Epithelial cell of esophagus (primary cell): ENCODE measurements at places on chromosomes 7 and 10.

DNA sequence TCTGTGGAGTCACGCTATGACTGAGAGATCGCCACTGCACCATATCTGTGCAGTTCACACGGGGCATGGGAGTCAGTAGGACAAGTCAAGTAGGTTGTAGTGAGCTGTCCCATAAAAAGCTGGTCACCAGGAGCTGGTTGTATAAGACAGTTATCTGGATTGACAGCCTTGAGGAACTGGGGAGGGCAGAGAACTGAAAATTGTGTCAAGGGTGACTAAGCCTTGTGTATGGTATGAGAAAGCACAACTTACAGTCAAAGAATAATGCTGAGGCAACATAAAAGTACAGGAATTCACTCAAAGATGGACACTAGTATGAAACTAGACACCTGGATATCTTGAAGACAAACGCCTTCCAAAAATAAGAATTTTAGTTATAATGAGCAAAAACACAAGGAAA, 564.9 kb downstream of the POM121L12 start:
- DNase-seq = peak; percentile 63

DNA sequence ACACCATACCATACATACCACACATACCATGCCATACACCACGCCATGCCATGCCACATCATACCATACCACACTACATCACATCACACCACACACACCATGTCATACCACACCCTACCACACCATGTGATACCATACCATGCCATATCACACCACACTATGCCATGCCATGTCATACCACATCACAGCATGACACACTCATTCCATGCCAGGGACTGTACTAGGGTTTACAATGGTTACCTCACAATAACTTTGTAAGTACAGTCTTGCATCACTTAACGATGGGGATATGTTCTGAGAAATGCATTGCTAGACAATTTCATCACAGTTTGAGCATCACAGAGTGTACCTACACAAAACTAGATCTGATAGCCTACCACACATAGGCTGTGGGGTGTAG, 14.5 kb downstream of the PYROXD2 start:
- peak; percentile 39 for DNase-seq

DNA sequence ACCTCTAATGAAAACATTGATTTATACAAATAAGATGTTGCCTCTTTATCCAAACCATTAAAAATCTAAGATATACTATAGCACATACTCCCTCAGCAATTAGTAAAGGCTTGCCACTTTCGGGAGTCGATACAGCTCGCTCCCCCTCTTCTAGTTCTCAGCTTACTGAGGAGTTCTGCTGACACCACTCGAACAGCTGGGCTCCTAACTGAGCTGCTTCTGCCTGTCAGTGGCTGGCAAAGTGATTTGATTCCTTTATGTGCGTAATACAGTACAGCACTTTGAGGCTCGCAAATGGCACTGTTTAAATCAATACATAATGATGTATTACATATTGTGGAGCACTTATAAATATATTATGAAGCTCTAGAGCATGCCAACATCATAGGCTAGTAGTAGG, 241.8 kb downstream of the CREB5 start:
- no peak for DNase-seq

DNA sequence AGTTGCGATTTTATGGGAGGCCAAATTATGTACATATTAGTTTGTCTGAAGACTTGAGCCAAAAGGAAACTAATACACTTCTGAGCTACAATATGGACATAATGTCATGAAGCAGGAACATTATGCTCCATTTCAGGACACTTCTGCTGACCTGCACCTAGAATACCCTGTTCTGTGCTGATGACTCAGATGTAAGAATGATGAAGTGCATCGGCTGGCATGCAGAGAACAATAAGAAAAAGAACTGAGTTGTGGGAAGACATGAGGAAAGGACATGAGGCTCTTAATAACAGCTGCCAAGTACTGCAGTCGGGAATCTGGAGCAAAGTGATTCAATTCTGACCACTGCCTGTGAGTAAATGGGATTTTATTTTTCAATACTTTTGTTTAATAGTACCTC, 192.9 kb upstream of the VSTM2A start:
- DNase-seq = peak; percentile 87

GRCh38 chr10:15335508-15335907, 35.6 kb downstream of the FAM171A1 start:
- no peak for DNase-seq

DNA sequence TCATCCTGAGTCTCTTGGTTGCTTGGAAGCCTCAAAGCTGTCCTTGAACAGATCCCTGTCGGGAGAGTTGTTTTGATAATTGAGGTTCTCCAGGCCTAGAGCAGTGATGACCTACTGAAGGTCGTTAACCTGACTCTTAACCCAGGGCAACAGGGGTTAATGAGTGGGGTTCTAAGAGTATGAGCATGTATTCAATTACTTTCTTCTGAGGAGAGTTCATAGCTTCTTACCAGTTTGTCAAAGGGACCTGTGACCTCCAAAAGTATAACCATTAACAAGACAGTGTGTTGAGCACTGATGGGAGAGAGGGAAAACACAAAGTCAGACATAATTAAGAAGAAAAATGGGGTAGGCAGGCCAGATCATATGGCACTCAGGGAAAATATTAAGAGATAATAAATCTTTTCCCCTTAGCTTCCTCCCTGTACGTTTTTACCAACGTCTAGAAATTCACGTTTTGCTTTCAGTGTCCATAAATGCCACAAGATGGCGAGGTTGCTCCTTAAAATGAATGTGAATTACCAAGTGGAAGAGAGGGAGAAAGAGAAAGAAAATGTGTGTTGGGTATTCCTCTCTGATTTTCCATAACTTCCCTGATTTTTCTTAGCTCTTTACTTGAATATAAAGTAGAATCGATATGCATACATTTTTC, 97.6 kb downstream of the SUGCT start:
- DNase-seq = peak; percentile 61

- DNase-seq = peak; percentile 68
Measured at GRCh38 chr7:77887567-77887966, 89.0 kb downstream of the PHTF2 start.

- DNase-seq = no peak
Measured at GRCh38 chr7:134500406-134500805, 27.0 kb upstream of the AKR1B10 start.

DNA sequence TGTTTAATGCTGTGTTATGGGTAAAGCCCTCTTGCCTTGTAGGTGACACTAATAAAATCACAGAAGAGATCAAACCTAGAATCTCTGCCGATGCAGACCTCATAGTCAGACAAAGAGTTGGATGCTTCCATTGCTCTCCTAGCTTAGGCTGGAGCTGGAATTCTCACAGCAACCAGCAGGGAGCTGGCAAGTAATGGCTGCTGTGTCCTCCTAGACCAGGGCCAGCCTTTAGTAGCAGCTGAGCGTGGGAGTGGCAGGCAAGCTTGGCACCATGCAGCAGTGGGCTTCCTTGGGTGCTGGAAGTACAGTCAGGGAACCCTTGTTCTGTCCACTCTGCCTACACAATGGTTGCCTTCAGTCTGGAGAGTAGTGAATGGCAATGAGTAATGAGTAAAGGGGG, 598.3 kb upstream of the GALNT17 start:
- no peak for DNase-seq

- no peak for DNase-seq
Measured at GRCh38 chr7:1748839-1749173, 78.7 kb downstream of the ELFN1 start.

- DNase-seq = no peak
Measured at GRCh38 chr10:110379831-110380230, 75.1 kb upstream of the SMNDC1 start.

GRCh38 chr10:101602761-101603398, 14.8 kb downstream of the DPCD start:
- DNase-seq = peak; percentile 64

GRCh38 chr7:85866540-85866939, 679.7 kb upstream of the SEMA3D start:
- DNase-seq = no peak

- no peak for DNase-seq
Measured at GRCh38 chr10:4405828-4406227, 420.2 kb upstream of the AKR1E2 start.

GRCh38 chr7:43960933-43961332, 34.7 kb downstream of the UBE2D4 start:
- DNase-seq = no peak

GRCh38 chr10:44258019-44258418, 126.9 kb downstream of the CXCL12 start:
- DNase-seq = no peak

- no peak for DNase-seq
Measured at GRCh38 chr7:40282858-40283257, 148.1 kb downstream of the SUGCT start.

GRCh38 chr7:47670729-47671128, 88.8 kb upstream of the TNS3 start:
- no peak for DNase-seq

GRCh38 chr7:140304191-140304799, 94.0 kb downstream of the SLC37A3 start:
- peak; percentile 35 for DNase-seq

DNA sequence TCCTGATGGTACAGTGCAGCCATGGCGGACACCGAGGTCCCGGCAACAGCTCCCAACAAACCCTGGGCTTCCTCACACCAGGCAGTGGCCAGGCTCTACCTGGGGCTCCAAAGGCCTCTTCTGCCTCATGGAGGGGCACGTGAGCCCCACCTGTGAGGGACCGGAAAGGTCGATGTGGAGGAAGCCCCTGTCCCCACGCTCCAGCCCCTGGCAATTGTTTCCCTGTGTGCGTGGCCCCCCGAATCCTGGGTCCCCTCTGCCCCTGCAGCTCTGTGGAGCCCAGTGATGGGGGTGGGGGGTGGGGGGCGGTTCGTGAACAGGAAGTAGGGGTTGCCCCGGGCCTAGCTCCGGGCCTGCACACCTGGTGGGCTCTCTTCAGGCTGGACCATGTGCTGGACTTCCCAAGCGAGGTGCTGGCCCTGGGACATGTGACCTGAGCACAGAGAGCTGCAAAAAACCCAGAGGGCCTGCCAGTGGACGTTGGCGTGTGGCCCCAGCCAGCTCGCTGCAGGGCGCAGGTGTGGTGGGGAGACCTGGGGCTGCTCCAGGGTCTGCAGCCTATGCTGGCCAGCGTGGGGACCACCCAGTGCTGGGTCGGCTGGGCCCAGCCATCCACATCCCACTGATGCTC, 72.6 kb downstream of the INPP5A start:
- no peak for DNase-seq

- DNase-seq = no peak
Measured at GRCh38 chr7:97002555-97003261, 2.6 kb upstream of the DLX6 start.

DNA sequence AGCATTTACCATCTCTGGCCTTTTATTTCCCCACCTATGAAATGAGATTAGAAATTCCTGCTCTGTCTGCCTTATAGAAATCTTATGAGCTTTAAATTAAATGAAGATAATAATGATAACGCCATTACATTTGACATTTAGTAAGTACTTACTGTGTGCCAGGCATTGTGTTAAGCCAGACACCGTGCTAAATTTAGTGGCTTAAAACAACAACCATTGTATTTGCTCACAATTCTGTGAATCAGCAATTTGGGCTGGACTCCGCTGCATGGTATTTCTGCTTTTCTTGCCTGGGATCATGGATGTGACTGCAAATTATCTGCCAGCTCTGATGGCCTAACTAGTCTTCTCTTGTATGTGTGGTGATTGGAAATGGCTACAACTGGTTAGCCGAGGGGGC, 56.4 kb upstream of the CCDC6 start:
- DNase-seq = no peak

- DNase-seq = no peak
Measured at GRCh38 chr7:128894101-128894440, 16.4 kb downstream of the KCP start.

GRCh38 chr10:61784354-61785133, 117.0 kb upstream of the ARID5B start:
- no peak for DNase-seq

DNA sequence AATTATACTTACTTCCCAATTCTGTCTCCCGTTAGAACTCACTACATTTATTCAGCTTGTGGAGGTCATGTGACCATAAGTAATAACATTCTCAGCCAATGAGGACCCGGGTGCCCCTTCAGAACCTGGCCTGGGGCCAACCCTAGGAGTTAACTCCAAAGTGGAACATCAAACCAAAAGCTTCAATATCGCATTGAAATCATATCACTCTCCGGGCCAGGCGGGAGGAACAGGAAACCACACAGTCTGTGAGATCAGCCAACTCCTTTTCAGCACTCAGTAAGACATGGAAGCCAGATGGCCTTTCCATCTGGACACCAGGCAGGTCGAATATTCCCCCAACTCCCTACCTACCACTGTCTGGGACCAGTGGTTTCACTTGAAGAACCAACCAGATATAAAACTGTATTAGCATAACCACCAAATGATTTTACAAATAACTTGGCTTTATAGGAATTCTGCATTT, 5.5 kb downstream of the CREB3L2 start:
- DNase-seq = no peak

DNA sequence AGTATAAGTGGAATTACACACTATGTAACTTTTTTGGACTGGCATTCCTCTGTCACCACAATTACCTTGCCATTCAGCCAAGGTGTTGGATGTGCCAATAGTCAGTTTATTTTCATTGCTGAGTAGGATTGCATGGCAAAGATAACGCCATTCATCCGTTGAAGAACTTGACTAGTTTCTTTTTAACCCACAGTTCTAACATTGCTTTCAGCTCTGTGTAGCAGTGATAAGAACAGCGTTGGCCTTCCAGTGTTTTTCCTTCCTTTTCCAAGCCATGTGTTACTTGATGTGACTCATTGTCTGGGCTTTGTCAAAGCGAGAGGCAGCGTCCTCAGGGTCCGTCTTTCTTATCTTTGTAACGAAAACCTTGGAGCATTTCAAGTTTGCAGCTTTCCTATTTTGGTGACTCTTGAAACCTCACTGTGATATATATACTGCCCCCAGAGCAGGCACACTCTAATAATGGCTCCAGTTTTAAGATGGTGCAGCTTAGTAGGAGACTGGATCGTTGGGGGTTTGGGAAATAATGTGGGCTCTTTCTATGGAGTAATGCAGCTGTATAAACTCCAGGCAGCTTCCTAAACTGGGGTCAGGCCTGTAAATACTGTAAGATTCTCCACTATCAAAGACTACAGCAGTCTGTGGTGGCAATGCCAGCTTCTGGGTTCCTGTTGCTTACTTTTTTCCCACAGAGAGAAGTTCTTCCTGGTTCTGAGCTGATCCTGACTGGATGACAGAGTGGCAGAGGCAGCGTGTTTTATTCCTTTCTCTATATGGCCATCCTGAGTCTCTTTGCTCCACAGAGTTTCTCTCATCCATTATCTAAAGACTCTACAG, 41.7 kb downstream of the AKR1E2 start:
- no peak for DNase-seq

- DNase-seq = peak; percentile 71
Measured at GRCh38 chr7:138116141-138116540, 39.9 kb downstream of the AKR1D1 start.
